ENCODE measurements at places on chromosomes 13 and 19.

DNA sequence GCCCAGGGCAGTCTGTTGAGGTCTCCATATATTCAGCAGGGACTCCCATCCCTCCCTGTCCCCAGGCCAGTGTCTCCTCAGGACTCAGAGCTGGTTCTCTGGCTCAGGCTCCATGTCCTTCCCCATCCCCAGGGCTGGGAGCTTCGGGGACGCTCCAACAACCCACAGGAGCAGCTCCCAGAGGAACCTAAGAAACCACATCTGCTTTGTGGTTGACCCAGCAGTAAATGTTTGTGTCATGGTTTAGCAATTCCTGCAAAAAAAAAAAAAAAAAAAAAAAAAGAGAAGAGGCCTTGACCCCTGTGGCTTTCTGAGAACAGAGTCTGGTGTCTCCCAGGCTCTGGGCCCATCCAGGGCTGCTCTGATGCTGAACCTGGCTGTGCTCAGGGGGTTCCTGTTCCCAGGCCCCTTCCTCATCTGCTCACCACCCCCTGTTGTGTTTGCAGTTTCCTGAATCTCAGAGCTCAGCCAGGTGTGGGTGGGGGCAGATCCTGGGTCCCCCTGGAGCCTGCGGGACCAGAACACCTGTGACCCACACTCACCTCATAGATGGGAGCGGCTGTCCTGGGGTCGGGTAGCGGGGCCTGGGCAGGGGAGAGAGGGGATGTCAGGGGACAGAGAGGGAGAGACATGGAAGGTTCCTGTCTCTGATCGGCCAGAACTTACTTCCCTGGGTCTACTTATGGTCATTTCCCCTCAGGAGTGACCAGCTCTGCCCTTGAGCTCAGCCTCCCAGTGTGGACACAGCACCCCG is 25.2 kb upstream of the CEACAM1 start:
- DNase-seq: peak; percentile 27

DNA sequence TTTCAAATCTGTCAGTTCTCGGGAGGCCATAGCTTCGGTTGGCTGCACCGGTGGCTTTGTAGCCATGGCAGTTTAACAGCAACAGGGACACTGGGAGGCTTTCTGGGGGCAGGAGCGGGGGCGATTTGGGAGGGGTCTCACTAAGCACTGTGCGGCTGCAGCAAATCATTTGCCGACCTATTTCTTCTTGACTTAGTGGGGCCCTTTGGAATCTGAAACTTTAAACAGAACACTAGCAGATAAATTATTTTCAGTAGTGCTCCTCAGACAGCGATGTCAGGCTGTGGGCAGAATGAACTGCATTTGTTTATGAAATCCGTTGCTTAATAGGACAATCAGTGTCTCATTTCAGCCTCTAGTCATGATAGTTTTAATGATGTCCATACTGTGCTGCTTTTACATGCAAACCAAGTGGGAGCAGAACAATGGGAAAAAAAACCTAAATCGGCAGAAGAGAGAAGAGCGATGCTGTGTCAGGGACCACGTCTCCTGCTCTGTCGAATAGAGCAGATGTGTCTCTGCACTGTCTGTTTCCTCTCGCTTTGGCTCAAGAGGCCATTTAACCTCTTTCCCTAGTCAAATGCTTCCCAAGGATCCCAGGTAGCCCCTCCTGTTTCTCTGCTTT is 211.9 kb downstream of the OLFM4 start:
- DNase-seq: no peak

- DNase-seq: no peak
Measured at GRCh38 chr13:32499538-32500210, 38.9 kb downstream of the N4BP2L2 start.

GRCh38 chr19:34088292-34088691 is 84.0 kb upstream of the LSM14A start:
- no peak for DNase-seq

Measured in AG04450 (cell line).